Stimulated activated CD8-positive, alpha-beta memory T cell treated with anti-CD3 and anti-CD28 coated beads, Interleukin-2, amount 100 ng/mL, for 1 hour (primary cell): ENCODE measurements at places on chromosomes 4 and X.

GRCh38 chrX:14963447-14964236 lies 90.4 kb downstream of the MOSPD2 start:
- DNase-seq: no peak

- no peak for DNase-seq
Observed at GRCh38 chrX:23727206-23727605, 15.9 kb downstream of the ACOT9 start.

DNA sequence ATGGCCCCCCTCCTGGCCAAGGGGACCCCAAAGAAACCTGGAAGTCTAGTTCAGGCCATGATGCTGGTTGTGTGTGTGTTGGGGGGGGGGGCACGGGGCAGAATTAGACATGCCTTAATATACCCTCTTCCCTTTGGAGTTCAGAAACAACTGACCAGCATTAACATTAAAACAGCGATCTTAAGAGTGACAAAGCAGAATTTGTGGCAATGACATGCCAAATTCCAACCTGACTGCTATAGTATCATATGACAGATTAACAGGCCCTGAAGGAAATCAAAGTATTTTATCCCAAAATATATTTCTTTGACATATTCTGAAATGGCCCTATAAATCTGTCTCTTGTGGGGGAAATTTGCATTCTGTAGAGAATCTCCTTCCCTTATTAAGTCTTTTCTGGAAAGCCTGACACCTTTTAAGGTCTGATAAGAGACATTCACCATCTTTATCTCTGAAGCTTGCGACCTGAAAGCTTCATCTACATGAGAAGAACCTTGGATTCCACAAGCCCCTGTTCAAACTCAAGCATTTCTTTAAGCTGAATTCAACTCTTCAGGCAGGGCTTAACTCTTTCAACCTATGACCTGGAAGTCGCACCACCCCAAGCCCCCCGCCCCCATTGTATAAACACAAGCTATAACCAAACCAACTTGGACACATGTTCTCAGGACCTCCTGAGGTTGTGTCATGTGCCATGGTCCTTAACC lies 40.2 kb downstream of the ABCB7 start:
- DNase-seq: no peak

- DNase-seq: no peak
Observed at GRCh38 chrX:72554448-72555140, 18.0 kb downstream of the HDAC8 start.

DNA sequence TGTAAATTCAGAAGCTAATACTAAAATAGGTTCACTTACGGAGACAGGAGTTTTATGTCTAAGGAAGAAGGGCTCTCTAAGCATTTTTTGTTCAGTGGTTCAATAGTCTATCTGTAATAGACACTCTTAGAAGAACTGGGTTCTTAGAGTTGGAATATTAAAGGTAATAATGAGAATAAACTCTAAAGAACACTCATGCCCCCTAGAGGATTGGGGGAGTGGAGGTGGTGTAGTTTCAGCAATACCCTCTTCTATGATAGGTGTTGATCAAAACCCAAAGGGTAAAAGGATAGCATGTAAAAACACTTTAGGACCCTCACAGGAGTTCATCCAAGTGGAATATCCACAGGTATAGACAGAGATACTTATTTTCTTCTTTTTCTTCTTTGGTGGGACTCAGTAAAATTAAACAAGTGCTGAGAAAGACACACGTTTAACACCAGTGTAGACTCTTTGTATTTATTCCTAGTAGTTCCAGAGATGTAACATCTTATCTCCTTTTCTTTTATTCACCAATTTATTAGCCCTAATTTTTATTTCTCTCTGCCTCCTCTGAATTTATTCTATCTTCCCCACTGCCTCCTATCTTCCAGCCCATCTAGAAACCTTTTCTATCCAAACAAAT lies 25.7 kb upstream of the MND1 start:
- DNase-seq: no peak

GRCh38 chrX:15217161-15217560 lies 52.7 kb downstream of the ASB9 start:
- DNase-seq: no peak

GRCh38 chr4:22462688-22463087 lies 53.2 kb downstream of the ADGRA3 start:
- DNase-seq: no peak

DNA sequence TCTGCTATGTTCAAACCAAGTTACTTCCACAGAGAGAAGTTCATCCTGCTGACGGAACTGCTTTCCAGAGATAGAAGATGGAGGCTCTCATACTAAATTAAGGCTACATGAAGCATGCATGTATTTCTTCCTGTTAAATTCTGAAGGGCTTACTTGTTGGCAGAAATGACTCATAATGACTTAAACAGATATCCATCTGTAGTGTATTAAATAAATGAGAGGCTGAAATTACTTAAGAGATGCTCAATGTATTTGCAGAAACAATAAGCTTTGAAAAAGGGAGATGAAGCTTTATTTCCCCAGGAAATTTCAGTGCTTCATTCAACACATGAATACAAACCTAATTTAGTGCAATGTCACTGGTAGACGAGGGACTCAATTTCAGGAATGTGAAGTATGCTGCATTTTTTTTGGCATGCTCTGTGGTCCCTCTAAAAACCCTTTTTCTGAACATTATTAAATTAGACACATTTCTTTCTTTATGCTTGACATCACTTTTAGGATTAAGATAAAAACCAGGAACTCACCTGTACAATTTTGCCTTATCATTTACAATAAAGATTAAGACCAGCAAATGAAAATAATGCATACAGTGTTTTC lies 759.1 kb upstream of the POU3F4 start:
- no peak for DNase-seq

DNA sequence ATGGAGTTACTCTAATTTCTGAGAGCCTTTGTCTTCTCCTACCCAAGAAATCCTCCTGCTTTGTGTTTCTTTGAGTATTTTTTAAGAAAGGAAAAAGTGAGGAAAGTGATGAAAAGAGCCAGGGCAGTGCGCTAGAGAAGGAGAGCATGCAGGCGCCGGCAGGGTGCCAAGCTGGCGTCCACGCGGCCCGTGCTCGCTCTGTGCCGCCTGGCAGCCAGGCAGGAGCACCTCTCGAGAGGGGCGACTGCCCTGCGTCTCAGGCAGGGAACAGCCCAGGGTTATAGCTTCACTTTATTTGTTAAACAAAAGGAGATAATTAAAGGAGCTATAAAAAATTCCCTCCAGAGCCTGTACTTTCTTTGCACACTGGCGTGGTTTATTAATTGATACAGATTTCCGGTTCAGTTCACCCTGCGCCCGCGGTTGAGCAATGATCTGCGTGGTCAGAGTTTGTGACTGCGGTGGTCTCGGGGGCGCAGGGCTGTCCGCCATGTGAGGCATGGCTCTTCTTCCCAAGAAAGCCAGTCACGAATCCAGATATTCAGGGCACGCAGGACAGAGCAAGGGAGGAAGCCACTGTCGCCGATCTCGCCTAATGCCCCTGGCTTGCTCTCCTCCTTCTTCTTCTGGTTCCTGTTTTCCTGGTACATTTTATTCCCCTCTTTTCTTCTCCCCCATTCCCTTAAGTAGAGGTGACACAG lies 110.8 kb upstream of the PAQR3 start:
- DNase-seq: no peak

GRCh38 chr4:128917781-128918180 lies 108.3 kb downstream of the JADE1 start:
- no peak for DNase-seq

GRCh38 chr4:156858071-156858470 lies 113.5 kb downstream of the PDGFC start:
- no peak for DNase-seq

GRCh38 chrX:77597090-77597489 lies 149.9 kb downstream of the FGF16 start:
- no peak for DNase-seq

- DNase-seq: no peak
Observed at GRCh38 chr4:38815885-38816782, 11.5 kb upstream of the TLR1 start.

- DNase-seq: no peak
Observed at GRCh38 chr4:74206088-74206825, 48.3 kb downstream of the MTHFD2L start.

DNA sequence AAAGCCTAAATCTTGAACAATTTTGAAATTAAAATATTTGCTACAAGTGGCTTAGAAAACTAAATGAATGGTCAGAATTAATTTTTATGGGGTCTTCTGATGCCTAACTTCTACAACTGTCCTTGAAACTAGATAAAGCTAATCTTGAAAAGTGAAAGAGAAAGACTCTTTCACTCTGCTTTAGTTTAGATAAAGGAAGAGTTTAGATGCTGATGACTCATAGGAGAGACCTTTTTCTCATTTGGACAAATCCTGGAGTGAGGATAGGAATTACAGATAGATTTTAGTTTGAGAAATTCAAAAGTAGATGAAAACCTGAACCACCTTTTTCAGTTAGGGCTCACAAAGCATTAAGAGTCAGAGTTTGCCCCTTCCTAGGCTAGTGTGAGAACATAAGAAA lies 342.3 kb upstream of the GRID2 start:
- no peak for DNase-seq

DNA sequence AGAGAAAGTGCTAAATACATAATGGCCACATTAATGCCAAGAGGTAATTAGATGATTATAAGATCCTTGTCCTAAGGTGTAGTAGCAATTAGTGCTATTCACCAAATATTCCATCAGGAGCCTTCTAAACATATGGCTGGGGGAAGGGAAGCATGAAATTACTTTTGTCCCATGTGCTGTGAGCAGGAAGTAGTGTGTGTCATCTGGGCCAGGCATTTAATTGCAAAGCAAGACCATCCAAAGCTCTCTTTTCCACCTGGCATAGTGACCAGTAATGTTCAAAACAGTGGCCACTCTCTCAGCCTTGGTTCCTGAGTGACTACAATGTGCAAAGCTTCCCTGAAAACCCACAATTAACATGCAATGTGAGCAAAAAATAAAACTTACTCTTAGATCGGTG lies 144.2 kb upstream of the FAM241A start:
- DNase-seq: no peak

GRCh38 chrX:79096145-79096556 lies 48.3 kb upstream of the GPR174 start:
- no peak for DNase-seq

GRCh38 chr4:173502282-173502681 lies 27.7 kb downstream of the HAND2 start:
- DNase-seq: no peak

- DNase-seq: no peak
Observed at GRCh38 chrX:30308263-30309138, 689 bp downstream of the NR0B1 start.

GRCh38 chr4:156217236-156217635 lies 263.6 kb upstream of the CTSO start:
- no peak for DNase-seq
